ENCODE measurements at places on chromosomes 7 and 10.

GRCh38 chr7:143314127-143314526, 1.8 kb upstream of the CLCN1 start:
- no peak for DNase-seq

- no peak for DNase-seq
Observed at GRCh38 chr7:20561466-20561865, 54.0 kb upstream of the ABCB5 start.

- DNase-seq: no peak
Observed at GRCh38 chr10:59222788-59223187, 46.3 kb downstream of the PHYHIPL start.

DNA sequence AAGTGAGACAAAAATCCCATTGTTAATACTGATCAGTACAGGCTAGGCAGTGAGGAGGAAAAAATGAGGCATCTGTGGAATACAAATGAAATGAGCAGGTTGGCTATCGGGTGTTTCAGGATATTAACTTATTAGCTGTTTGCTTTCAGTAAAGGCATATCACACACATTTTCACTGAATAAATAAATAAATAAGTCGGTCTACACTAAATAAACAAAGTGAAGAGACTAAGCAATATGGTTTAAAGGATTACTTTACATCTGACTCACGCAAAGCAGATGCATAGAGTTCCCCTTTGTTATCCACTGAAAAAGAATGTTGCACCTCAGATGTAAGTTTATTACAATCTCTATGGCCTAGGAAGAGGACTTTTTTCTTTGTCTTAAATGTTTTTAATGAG, 6.3 kb upstream of the SEMA3A start:
- DNase-seq: no peak

DNA sequence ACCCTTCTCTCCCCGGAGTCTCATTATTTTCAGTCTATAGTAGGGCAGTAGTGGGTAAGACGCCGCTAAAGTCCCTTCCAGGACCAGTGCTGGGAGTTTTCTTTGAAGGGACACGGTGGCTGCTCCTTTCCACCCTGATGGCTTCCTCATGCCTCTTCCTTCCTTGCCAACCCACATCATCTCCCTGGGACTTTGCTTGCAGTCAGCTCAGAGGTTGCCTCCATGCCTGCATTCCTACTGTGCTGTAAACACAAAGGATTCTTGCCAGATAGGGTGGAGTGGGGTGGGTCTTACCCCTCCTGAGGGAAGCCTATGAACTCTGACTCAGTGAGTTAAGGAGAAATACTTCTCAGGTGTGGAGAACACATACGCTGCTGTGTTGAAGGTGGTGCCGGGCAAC, 59.9 kb upstream of the IGFBP3 start:
- DNase-seq: no peak

- no peak for DNase-seq
Observed at GRCh38 chr10:113486531-113486930, 66.3 kb upstream of the HABP2 start.

GRCh38 chr10:93413252-93413689, 68.9 kb downstream of the MYOF start:
- DNase-seq: peak; percentile 23

DNA sequence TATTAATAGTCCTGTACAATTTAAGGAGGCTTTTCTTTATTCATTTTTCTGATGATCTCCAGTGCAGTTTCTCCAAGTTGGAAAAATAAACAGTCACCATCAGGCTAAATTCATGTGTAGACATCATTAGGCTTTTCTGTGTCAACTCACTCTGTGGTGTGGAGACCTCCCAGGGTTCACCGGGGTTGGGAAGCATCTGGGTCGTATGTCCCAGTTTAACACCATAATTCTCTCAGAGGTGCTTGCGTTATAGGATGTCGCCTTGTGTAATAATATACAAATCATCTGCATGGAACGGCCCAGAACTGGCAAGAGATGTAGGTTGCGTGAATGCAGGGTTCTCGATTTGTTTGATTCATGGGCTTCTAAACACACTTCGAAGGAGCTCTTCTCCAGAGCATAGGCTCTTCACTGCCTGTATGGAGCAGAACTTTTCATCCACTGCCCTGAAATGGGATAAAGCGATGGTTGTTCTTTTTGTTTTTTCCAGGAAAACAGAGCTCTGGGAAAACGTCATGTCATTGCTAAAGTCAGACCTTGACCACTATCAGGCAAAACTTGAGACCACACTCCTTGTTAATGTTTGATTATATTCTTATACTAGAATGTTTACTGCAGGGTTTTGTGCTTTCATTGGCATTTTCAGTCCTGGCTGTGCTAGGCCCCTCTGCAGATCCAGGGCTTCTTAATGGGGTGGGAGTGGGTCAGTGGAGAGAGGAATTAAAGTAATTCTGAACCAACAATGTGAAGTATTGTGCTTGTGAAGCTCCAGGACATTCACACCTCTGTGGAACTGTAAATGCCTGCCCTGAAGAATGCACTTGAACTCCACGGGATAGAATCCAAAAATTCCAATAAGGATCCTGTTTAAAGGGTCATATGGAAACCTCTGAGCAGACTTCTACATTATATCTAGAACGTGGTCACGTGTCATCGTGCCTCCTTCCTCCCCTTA, 172.8 kb downstream of the TRIL start:
- DNase-seq: no peak

DNA sequence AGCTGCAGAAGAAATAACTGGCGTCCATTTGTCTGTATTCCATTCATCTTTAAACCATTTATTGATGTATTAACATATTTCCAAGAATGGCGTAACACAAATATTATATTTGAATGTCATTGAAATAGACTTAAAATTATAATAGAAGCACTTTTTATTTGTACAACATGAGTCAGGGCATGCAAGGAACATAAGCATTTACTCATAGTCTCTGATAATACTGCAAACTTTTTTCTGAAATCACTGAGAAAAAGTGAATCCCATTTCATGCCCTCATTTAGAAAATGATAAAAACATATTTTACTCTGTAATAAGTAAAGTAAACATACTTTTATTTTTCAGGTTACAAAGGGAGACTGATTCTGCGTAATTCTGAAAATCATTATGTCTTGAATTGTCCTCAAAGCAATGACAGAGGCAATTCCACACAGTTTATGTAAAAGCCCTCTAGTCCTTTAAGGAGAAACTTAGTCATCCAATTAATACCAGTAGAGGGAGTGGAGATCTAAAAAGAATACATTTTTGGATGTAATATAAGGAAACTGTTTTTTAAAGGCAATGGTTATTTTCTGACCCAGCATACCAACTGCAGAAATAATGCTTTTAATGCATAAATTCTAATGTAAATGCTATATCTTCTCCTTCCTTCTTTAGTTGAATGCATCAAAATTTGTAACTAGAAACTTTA, 58.1 kb downstream of the AGMO start:
- no peak for DNase-seq

GRCh38 chr7:522071-522950, 2.7 kb upstream of the PDGFA start:
- no peak for DNase-seq
